ENCODE measurements at places on chromosomes 3 and 15. TPM values are rescaled to one million over a fixed set of nuclear protein-coding genes. Genes with fewer than 3 reads are reported as not detected.

Gene DUOXA2
- total RNA-seq: not detected

Gene SPESP1
- not detected for total RNA-seq

Gene GHSR
- total RNA-seq: not detected

Gene FNDC3B
- total RNA-seq: 41.4 TPM

Gene SLC6A11
- total RNA-seq: 0.07 TPM

Gene NR2E3
- 0.18 TPM for total RNA-seq

Gene ST8SIA2
- 0.57 TPM for total RNA-seq

Gene AP3B2
- total RNA-seq: 0.64 TPM

Gene ECE2
- not detected for total RNA-seq

Gene TMIE
- total RNA-seq: 0.27 TPM

Gene FAM81A
- total RNA-seq: 17.3 TPM

Gene LCTL
- total RNA-seq: not detected

Gene TMEM212
- not detected for total RNA-seq

Gene IL17RE
- 1.0 TPM for total RNA-seq

Gene SOX14
- total RNA-seq: not detected

Gene PLSCR2
- not detected for total RNA-seq

Gene GCHFR
- 8.1 TPM for total RNA-seq

Gene ZNF860
- 1.0 TPM for total RNA-seq

Gene TTC23
- total RNA-seq: 11.2 TPM

Gene CLRN1
- total RNA-seq: not detected

Gene UBAP1L
- 0.91 TPM for total RNA-seq

Gene IGDCC3
- total RNA-seq: not detected

Gene RASGRP1
- total RNA-seq: 0.37 TPM

Gene FSIP1
- total RNA-seq: 0.51 TPM

Gene RTP1
- not detected for total RNA-seq

Gene SPTSSB
- total RNA-seq: not detected

Gene EFCC1
- not detected for total RNA-seq

Gene PEX11A
- total RNA-seq: 7.3 TPM

Gene ZFYVE19
- total RNA-seq: 18.5 TPM

Gene SI
- total RNA-seq: not detected

Gene MORC1
- total RNA-seq: not detected

Gene LRTM1
- total RNA-seq: not detected

Gene SEMA5B
- total RNA-seq: 0.45 TPM

Gene AP2M1
- 296 TPM for total RNA-seq

Gene TLR9
- not detected for total RNA-seq

Gene DOCK3
- 0.43 TPM for total RNA-seq

Gene REC114
- not detected for total RNA-seq

Gene TM6SF1
- total RNA-seq: 0.17 TPM

Gene ARNT2
- 20.6 TPM for total RNA-seq

Gene CASR
- not detected for total RNA-seq

Gene LRRC31
- not detected for total RNA-seq

Gene RBSN
- total RNA-seq: 10.5 TPM

Gene RASL12
- 0.19 TPM for total RNA-seq

Gene ROPN1B
- total RNA-seq: not detected

Gene NR1I2
- not detected for total RNA-seq

Gene CAND2
- 0.26 TPM for total RNA-seq

Gene SCN5A
- total RNA-seq: 1.3 TPM

Gene SCAMP5
- 14.0 TPM for total RNA-seq

Gene LYZL4
- total RNA-seq: not detected

Gene SAMD7
- not detected for total RNA-seq

Gene FURIN
- 47.3 TPM for total RNA-seq

Gene TEX55
- not detected for total RNA-seq

Gene BFSP2
- not detected for total RNA-seq
